ENCODE measurements at places on chromosomes 4 and X. TPM values are rescaled to one million over a fixed set of nuclear protein-coding genes. Genes with fewer than 3 reads are reported as not detected.

The IL3RA gene
- not detected for total RNA-seq

The TKTL2 gene
- total RNA-seq = not detected

The PAGE1 gene
- total RNA-seq = not detected

The FOXP3 gene
- total RNA-seq = 0.13 TPM

The HAND2 gene
- not detected for total RNA-seq

The NIPAL1 gene
- 0.42 TPM for total RNA-seq

The FAM53A gene
- total RNA-seq = 9.5 TPM

The MSN gene
- total RNA-seq = 241 TPM

The VEGFD gene
- not detected for total RNA-seq

The ADAMTS3 gene
- total RNA-seq = 0.94 TPM

The PDHA2 gene
- total RNA-seq = not detected

The AFP gene
- total RNA-seq = not detected

All from osteocyte (in vitro differentiated cells).